ENCODE measurements at places on chromosomes 7 and 10. TPM values are rescaled to one million over a fixed set of nuclear protein-coding genes. Genes with fewer than 3 reads are reported as not detected.

DNA sequence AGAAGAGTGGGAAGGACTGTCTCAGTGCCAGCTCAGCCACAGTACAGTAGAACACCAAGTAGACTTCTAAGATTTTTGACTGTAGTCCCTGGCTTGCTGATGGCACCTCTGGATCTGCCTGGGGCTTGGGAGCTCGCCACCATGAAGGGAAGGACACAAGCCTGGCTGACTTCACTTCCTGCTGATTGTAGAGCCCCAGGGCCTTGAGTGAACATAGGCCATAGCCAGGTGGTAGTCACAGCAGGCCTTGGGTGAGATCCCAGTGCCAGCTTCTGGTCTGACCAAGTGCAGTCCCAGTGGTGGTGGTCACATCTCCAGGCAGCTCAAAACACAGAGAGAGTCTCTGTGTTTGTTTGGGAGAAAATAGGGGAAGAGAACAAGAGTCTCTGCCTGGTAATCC, 57.6 kb upstream of the HBP1 start:
- no peak for DNase-seq

GRCh38 chr7:51647931-51648351, 331.3 kb upstream of the COBL start:
- no peak for DNase-seq

DNA sequence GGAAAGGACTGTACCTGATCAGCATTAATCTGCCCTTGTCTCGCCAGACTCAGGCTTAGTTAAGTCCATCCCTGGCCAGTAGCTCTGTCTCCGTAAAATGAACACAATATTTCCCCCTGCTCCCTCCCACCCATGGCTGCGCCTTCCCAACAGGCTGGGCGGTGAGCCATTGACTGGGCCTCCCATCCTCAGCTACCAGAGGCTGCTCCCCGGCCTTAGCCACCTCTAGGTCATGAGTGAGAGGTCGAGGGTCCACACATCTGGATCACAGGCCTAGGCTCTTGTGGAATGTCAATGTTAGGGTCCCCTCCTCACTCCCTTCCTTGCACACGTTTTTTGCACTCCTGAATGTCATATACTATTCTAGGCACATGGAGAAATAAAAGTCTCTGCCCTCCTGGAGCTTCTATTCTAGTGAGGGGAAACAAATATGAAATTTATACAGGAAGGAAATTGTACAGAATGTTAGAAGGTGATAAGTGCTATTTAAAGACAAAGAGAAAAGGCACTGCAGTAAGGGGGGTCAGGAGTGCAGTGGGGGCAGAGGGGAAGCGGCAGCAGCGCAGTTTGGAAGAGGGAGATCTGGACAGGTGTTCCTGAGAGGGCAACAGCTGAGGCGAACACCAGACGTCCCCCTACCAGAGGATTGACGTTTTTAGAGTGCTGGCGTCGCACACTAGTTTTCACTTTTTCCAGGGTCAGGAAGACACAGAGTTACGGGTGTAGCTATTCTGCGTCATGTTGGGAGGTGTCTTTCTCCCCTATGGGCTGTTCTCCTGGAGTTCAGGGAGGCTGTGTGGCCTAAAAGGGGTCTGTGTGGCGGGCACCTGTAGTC, 17.2 kb upstream of the EIF5AL1 start:
- no peak for DNase-seq

DNA sequence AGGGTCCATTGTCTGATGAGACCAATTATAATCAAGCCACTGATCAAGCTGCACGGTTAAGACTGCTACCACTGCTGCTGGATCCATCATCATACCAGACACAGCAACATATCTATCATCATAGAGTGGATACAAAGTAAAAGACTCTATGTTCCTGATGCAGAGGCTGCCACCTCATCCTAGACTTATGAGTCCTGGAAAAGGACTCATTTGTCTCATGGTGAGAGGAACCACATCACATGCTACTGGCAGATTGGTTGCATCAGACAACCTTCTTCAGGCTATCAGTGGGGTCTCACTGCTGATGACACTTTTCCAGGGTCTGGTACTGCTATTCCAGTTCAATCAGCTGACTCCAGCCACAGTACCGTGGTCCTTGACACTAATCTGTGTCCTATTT, 79.0 kb downstream of the ABI1 start:
- no peak for DNase-seq

- DNase-seq = no peak
Measured at GRCh38 chr7:21500117-21500832, 42.6 kb upstream of the DNAH11 start.

Gene GGCT
- total RNA-seq = 11.8 TPM

Measured in thoracic aorta (tissue), 2 donors.